ENCODE measurements at places on chromosomes 3 and 15. TPM values are rescaled to one million over a fixed set of nuclear protein-coding genes. Genes with fewer than 3 reads are reported as not detected.

DNA sequence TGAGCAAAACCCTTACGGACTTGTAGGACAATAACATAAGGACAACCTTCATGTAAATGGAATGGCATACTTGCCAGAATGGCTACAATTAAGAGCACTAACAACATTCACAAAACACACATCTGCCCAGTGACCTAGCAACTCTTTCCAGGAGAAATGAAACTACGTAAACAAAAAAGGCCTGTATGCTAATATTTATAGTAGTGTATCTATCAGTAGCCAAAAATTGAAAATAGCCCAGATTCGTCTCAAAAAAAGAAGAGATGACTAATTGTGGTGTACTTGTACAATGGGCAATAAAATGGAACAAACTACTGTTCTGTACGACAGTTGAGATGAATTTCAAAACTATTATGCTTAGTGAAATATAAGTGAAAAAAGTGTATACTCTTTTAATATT is 38.4 kb downstream of the CMC1 start:
- DNase-seq, result no peak

- DNase-seq, result no peak
Measured at GRCh38 chr15:63544258-63545026, 40.0 kb downstream of the USP3 start.

DNA sequence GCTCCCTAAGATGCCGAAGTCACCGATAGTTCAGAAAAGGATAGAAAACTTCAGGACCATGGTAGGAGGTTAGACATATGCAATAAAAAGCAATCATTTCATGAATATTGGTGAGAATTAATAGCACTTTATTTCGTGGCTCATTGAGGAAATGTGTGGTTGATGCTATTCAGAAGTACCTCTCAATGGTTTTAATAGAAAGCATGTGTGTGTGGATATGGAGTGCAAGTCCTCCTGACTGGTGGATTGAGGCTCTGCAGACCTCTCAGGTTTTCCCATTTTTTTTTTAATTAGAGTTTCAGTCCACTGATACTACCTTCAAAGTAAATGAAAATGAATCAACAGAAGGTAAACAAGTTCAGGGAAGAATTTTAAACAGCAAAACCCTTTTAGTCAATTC is 384.3 kb upstream of the RARB start:
- DNase-seq, result no peak

DNA sequence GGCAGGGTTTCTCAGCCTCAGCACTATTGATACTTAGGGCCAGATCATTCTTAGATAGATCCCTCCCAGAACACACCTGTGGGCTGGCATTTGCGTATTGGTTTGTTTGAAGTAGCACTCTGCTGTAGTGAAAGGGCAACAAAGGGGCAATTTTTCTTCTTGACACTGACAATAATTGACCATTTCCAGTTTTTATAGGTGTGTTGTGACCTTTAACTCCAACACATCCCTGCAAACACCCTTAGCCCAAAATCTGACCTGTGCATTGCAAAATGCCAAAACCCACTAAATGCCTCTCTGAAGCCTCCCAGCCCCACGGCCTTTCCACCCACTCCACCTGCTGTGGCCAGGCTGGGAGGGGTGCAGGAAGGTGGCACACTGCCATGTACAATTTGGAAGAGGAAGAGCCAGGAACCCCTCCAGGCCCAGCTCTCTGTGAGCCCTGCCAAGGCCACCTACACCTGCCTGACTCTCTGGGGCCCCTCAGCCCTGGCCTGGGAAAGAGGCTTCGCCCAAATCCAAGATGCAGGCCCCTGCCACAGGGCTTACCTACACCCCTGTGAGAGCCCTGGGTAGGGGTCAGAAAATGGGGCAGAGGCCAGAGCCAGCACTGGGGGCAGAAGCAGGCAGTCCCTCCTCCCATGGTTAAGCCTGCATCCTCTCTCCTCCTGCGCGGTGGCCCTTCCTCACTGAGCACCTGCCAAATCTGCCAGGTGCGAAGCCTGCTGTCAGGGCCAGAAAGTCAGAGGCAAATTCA is 9.6 kb upstream of the CYP11A1 start:
- no peak for DNase-seq

GRCh38 chr15:65832549-65833364 is 36.5 kb upstream of the RAB11A start:
- DNase-seq, result peak; percentile 84

- no peak for DNase-seq
Measured at GRCh38 chr3:62467966-62468722, 94.8 kb upstream of the FEZF2 start.

DNA sequence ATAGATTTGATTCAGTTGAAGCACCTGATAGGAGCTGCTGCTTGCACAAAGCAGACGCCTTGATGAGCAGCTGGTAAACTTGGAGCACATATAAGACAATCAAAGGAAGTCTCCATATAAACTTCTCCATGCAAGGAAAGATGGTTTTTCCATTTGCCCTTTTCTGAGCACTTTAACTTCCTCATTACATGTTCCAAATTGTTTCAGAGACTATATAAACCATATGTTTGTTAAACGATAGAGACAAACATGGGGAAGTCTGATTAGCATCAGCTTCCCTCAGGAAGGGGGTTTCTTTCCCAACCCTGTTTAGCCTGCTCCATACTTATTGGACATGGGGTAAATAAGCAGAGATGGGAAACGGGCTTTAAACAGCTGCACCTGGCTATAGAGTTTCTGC is 88.0 kb downstream of the DHX36 start:
- no peak for DNase-seq

GRCh38 chr15:60134609-60135008 is 130.5 kb downstream of the FOXB1 start:
- DNase-seq, result no peak

DNA sequence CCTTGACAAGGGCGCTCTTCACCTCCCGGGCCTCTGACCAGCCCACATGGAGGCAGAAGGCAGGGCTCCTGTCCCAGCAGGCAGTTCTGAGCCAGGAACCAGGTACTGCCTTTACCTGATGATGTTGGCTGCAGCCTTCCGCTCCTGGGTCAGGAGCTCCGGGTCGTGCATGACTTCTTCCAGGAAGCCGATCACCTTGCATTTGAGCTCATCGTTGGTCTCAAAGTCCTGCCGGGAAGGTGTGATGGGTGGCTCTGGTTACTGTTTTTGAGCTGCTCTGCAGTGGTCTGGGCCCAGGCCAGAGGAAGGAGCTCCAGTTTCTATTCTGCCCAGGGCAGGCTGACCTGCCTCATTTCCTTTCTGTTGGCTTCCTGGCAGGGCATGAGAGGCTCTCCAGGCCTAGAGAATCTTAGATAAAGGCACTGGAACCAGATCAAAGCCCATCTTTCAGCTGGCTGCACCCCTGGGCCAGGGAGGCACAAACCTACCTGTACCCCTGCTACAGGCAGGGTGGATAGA is 53.2 kb upstream of the CTSH start:
- no peak for DNase-seq

The CD200 gene
- 12.2 TPM for total RNA-seq

The TEX9 gene
- total RNA-seq, result 12.2 TPM

The LRRN1 gene
- 20.9 TPM for total RNA-seq

The ZNF35 gene
- 10.8 TPM for total RNA-seq
